NCI-H1092 treated with DMSO at 0.1 percent for 48 hours (cell line): ENCODE measurements at places on chromosomes 7 and 10.

DNA sequence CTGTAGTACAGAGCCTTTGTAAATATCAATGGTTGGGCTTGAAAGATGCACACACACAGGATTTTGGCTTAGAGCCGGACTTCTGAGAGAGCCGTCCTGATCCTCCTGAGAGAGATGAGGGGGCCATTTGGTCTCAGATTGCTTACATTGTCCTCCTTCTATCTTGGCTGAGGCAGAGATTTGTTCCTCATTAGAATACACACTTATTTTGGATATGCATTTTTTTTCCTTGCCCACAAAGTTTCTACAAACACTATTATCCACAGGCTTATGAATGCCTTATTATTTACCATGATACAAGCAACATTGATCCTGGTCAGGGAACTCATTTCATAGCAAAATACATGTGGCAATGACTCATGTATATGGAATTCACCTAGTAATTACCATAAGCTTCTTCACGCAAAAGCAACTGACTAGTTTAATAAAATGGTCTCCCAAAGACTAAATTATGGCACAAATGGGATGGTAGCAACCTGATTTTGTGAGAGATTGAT, 175.3 kb downstream of the MDFIC start:
- no peak for DNase-seq

DNA sequence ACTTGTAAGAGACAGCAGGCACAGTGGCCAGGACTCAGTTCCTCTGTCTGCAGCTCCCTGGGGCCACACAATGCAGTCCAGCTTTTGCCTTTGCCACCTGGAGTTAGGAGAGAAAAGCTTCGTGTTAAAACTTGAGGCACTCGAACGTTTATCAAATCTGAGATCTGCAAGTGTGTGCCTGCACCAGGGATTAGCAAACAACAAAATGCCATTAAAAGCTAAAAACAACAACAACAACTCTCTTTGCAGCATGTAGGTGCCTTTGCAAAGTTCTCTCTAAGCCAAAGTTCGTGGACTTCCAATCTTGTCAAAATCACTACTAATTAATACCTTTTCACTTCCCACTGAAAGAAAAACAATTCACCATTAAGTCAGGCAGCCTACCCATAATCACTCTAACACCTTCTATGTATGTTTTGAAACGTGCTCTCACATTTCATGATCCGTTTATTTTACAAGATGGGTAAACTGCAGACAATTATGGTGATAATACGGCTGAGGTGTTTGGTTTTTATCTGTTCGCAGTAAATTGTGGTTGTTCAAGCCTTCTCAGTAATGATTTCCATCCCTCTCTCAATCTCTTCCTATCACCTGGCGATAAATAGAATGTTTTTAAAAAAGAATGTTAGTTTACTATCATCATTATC, 36.2 kb upstream of the SDK1 start:
- DNase-seq: peak; percentile 75

GRCh38 chr7:77765481-77765880, 32.8 kb downstream of the TMEM60 start:
- DNase-seq: no peak

GRCh38 chr7:78924581-78924980, 528.9 kb downstream of the MAGI2 start:
- peak; percentile 25 for DNase-seq

GRCh38 chr7:3436112-3436511, 135.1 kb downstream of the SDK1 start:
- no peak for DNase-seq

- DNase-seq: peak; percentile 38
Observed at GRCh38 chr7:130875265-130875741, 141.3 kb upstream of the KLF14 start.

DNA sequence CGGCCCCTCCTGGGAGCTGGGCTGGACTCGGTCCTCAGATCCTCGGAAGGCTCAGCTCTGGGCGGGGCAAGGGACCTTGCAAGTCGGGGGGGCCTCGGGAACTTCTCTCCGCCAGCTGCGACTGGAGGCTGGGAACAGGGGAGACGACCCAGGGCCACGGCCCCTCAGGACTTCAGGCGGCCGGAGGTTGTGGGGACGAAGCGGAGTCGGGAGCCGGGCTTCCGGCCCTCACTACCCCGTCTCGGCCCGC, 2.6 kb downstream of the ADIRF start:
- no peak for DNase-seq

GRCh38 chr7:156625580-156625979, 15.0 kb upstream of the RNF32 start:
- DNase-seq: no peak

GRCh38 chr10:4008676-4009382, 223.8 kb upstream of the KLF6 start:
- no peak for DNase-seq

- no peak for DNase-seq
Observed at GRCh38 chr7:74063223-74063641, 20.4 kb upstream of the LIMK1 start.

- DNase-seq: no peak
Observed at GRCh38 chr7:137160236-137160635, 183.3 kb downstream of the PTN start.

DNA sequence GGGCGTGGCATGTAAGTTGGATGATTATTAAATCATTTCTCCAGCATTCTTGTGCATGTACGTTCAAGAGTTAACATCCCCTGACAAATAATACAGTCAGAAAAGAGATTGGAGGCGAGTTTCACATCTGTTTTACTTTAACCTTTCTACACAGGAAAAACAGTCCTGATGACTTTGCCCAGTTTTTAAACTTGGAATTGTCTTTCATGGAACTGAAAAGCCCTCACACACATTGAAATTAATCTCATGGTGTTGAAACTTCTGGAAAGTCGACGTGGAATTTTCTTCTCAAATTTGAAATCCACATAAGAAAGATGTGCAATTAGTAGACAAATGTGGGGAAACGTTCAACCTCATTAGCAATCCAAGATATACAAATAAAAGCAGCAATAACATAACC, 31.2 kb upstream of the ZNF438 start:
- DNase-seq: no peak

- DNase-seq: no peak
Observed at GRCh38 chr10:84140036-84140379, 699 bp downstream of the GHITM start.

- no peak for DNase-seq
Observed at GRCh38 chr10:28743576-28743975, 66.3 kb downstream of the BAMBI start.

GRCh38 chr10:69141304-69141703, 17.3 kb downstream of the VPS26A start:
- DNase-seq: no peak

GRCh38 chr10:126208726-126209302, 179.5 kb downstream of the ADAM12 start:
- DNase-seq: no peak

- no peak for DNase-seq
Observed at GRCh38 chr10:21336476-21337170, 188.9 kb downstream of the SKIDA1 start.

- no peak for DNase-seq
Observed at GRCh38 chr7:35802102-35802466, 1.2 kb downstream of the SEPTIN7 start.

DNA sequence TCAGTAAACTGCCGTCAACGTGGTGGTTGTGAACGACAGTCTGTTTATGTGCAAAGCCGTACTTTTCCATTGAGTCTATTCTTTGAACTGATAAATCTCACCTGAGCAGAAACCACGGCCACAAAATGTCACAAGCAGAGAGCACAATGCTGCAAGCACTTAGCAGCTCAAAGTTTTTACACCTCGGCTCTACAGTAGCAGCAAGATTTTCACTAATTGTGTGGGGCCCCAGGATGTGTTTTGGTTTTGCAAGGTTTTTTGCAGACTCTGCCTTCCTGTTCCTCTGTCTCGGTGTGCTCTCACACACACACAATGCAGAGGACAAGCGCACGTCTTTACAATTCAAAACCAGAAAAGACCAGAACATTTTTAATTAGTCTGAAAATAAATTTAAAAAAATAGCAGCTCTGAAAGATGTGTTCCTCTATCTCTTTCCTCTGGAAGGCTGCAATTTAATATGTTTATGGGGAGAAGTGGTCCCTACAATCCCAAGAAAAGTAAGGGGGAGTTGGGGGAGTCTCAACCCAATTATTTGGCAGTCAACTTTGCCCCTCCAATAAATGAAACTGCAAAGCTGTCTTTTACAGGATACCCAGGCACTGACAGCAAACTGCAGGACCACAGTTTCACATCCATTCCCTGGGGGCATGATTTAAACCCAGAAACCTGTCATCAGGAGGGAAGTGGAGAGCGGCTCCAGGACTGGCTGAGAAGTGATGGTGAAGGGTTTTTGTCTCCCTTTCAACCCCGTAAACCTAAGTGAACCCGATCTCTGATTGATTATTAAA, 73.8 kb upstream of the SFMBT2 start:
- DNase-seq: no peak

- no peak for DNase-seq
Observed at GRCh38 chr7:101998029-101998905, 180.8 kb downstream of the CUX1 start.

DNA sequence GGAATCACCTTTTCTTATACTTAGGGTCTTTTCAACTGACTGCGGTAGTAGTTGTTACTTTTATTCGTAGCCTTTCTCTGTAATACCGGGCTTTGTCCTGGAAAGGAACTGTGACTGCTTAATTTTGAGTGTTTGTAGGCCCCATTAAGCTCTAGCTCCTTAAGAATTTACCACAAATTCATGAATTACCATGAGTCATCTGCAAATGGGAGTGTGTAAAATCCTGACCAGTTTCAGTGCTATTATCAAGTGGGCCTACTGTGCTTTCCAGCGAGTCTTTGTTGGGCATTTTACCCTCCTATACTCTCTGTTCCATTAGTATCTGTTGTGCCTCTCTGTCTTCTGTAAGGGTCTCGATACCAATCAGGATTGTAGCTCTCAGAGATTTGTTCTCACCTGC, 49.7 kb downstream of the ZMYND11 start:
- DNase-seq: no peak

GRCh38 chr7:102286237-102287110, at the start of gene SH2B2:
SH2B2 (plus strand) TSS chr7:102286868; CDS start chr7:102300551, 13,683 bp downstream.
- DNase-seq: peak; percentile 60

GRCh38 chr7:142174441-142174840, 62.9 kb downstream of the MGAM2 start:
- DNase-seq: no peak

DNA sequence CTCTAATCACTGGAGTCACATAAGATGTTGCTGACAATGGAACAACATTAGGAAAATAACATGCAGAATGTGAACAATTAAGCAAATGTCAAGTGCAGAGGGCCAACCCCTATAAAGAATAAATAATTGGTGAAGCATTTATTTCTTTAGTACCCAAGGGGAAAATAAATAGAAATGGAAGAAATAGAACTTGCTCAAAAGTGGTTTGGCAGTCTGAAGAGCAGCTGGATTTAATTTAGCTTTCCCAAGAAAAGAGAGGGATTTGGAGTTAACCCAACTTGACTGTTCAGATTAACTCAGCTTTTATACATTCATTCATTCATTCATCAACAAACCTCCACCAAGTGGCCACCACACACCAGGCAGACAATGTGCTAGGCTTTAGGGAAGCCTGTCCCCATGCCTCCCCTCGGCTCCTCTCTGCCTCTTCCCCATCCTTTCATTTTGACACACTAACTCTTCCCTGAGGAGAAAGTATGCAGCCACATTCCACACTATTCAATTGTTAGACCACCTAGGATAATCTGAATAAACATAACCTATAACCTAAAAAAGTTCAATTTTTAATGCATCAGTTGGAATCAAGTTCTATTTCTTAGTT, 295.5 kb downstream of the AHR start:
- no peak for DNase-seq

- DNase-seq: no peak
Observed at GRCh38 chr7:84057576-84057975, 137.0 kb downstream of the SEMA3A start.

DNA sequence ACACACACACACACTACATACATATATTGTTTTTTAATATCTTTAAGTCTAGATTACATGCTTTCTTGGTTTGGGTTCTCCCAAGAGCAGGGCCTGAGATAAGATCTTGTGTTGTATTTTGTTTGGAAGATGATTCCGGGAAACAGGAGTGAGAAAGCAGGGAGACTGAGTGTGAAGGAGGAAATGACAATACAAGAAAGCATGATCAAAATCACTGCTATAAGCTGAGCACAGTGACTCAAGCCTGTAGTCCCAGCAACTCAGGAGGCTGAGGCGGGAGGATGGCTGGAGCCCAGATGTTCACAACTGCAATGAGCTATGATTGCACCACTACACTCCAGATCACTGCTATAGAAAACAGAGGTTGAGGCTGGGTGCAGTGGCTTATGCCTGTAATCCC, 267.6 kb downstream of the SKIDA1 start:
- DNase-seq: no peak

- DNase-seq: no peak
Observed at GRCh38 chr7:111226800-111227199, 135.9 kb downstream of the LRRN3 start.

DNA sequence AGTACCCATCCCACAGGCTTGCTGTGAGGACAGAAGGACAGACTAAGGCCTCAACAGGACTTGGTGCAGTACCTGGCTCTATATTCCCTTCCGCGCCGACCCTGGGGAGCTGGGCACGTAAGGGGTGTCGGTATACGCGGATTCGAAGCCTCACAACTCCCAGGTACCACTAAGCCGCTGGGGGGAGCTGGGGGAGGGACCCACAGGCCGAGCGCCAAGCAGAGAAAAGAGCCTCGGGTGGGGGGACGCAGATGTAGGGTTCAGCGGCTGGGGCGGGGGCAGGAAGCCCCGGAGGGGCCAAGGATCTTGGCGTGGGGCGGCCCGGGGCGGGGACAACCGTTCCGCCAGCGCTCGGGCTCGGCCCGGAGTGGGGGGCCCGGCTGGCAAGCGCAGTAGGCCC, 126.4 kb upstream of the ZNF746 start:
- no peak for DNase-seq
